NCI-H2081 treated with DMSO at 0.1 percent for 48 hours (cell line): ENCODE measurements at places on chromosomes 1 and 21.

- DNase-seq = no peak
These were observed 21.3 kb downstream of the UROD start for GRCh38 chr1:45033356-45033755.

GRCh38 chr21:44267655-44268142 lies 6.0 kb upstream of the DNMT3L start:
- DNase-seq = no peak

- no peak for DNase-seq
These were observed 10.1 kb downstream of the C1orf174 start for GRCh38 chr1:3889936-3890335.

DNA sequence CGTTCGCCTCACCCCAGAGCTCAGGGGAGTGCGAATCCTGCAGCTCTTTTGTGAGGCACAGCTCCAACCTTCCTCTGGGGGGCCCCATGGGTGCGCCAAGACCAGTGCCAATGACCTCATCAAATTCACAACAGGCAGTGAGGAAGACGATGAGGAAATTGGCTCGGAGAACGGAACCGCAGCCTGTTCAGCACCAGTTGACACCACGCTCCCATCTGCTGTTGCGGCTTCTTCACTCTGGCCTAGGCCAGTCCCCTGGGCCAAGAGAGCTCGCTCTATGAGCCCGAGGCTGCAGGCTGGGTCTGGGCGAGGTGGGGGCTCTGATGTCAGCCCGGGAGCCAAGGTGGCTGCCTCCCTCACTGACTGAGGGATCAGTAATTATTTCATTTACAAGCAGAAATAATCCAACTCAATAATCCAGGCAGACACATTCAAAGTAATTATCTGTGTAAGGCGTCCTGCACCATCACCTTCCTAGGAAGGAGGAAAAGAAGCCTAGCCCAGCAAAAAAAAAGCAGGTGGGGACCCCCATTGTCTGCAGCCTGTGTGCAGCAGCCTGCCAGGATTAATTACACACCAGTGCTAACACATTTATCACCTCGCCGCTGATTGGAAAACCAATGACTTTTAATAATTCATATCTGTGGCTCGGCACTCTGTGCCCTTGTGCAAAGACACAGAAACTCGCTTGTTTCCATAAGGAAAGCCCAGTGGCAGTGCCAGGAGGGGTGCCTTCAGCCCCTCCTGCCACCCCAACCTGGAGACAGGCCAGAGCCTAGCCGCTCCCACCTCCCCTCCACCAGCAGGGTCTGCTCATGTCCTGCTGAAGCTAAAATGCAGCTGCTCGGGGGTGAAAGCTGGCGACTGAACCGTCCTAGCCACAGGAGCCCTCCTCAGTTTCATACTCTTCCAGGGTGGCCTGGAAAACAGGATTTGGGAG lies 1.9 kb downstream of the PLEKHA6 start:
- DNase-seq = no peak

DNA sequence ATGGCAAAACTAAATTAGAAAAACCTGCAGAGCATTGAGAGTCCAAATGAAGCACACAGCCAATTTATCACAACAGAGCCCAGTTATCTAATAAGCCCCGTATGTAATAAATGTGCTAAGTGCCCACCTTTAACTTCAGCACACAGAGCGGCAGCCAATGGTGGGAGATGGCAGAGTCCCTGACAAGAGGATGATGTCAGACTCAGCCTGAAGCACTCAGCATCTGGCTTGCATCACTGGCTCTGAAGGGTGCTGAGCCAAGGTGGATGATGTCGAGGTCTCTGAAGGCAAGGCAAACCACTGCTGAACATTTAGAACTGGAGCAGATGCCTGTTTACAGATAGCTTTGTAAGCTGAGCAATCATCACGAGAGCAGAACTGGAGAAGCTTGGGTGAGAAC lies 118.3 kb downstream of the NUF2 start:
- no peak for DNase-seq

- no peak for DNase-seq
These were observed 81.8 kb downstream of the CDC7 start for GRCh38 chr1:91582431-91582921.

DNA sequence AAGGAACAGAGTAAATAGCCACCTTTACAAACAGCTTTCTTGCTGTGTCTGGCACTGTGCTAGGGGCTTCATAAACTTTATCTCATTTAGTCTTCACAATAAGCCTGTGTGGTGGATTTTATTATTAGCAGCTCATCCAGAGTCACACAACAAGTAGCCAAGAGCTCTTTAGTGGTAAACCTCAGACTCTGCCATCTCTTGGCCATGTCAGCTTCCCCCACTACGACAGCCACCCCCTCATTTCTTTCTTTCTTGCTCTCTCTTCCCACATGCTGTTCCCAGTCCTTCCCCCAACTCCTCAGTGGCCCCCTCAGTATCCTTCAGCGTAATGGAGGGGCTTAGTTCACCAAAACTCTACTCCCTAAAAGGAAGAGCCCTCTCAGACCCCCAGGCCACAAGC lies 1.2 kb upstream of the ZNF683 start:
- DNase-seq = no peak

GRCh38 chr1:241638099-241638682 lies 2.0 kb downstream of the CHML start:
- DNase-seq = no peak

GRCh38 chr1:9724706-9725476 lies 73.4 kb downstream of the PIK3CD start:
- DNase-seq = no peak

DNA sequence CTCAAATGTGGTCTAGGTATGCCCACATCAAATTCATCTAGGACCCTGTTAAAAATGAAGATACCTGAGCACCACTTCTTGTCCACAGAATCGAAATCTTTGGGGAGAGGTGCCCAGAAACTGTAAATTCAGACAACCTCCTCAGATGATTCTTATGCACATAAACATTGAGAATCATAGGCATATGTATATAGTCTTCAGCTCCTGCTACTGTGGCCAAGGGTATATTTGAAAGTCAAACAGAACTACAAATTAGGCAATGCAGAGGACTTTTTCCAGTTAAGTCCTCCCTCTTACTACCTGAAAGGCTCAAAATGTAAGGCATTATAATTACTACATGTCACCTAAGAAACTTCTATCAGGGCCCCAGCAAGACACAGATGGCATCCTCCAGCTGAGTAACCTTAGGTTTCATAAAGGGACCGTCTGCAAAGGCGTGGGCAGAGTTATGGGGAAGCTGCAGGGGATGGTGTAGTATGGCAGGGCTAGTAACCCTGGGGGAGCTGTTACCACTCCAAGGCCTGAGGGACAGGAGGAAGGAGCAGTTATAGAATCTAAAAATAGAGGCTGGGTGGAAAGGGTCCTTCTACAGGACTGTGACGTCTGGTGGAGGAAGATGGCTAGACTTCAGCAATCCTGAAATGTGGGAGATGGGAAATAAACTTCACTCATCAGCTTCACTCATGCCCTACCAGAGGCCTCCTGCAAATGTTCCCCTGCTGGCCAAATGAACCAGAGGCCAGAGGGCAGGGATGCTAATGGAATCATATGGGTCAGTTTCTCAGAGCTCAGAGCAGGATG lies 46.3 kb downstream of the DAB1 start:
- no peak for DNase-seq

GRCh38 chr1:116377541-116378529 lies 4.8 kb downstream of the ATP1A1 start:
- no peak for DNase-seq

DNA sequence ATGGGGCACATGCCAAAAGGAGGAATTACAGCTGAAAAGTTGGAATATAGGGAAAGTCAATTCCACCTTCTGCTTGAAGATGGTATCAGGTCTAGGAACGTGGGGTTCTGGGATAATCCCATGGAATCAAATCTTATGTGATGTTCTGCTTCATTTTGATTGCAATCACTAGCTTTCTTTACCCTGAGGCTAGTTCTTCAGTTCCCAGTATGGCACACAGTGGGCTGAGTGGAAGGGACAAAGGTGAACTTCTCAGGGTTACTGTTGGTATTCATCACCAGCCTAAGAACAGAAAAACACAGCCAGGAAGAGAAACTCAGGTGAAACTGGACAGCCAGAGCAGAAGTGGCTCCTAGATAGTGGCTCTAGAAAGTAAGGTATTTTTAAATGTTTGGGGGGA lies 117.8 kb downstream of the TNFSF18 start:
- no peak for DNase-seq

DNA sequence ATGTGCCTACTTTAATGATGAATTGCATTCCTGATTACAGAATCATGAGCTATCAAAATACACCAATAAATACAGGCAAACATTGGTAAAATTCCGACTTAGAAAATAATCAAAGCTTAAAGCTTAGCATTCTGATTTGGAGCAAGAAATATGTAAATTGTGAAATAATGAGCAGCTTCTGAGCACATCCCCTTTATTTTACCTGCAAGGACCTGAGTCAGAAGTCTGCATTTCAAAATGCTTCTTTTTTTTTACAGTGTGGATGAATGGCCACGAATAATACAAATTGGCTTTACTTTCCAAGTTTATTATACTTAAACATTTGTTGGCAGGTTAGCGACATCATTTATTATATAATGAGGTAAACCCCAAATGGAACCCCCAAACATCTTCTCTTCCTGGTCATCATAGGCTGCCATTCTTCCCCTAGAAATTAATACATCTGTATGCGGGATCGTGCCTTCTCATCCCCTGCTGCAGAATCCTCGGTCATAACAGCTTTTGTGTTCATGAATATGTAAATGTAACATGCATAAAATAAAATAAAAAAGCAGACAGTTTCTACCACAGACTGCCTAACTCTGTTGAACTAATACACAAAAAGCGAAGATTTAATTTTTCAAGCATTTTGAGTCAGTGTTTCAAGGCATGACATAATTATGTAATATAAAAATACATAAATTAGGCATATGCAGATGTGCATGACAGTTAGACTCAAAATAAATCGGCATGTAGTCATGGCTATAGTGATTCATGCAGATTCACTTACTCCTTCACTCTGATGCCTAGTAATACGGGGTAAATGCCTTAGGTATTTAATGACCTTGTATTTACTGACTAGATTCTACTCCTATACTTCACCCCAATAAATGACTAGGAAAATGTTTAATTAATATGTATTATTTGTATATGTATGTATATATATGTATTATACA lies 339.7 kb downstream of the USP25 start:
- DNase-seq = no peak

- DNase-seq = no peak
These were observed 9.7 kb upstream of the IFI16 start for GRCh38 chr1:159000070-159000409.

DNA sequence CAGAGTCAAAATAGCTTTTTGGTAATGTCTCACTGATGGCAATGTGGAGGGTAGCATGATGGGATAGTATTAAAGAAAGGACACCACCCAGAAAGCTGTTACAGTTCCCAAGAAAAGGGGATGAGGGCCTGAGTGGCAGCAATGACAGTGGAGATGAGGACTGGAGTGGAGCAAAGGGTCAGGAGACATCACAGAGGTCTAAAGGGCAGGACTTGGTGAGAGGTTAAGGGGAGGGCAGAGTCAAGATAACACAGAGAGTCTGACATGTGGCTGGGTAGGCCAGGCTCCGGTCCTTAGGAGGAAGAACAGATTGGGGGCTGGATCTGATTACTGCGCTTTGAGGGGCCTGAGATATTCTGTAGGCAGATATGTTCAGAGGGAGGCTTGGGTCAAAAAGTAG lies 19.3 kb downstream of the ELF3 start:
- no peak for DNase-seq

- DNase-seq = no peak
These were observed 2.1 kb downstream of the EVA1B start for GRCh38 chr1:36321119-36321951.

DNA sequence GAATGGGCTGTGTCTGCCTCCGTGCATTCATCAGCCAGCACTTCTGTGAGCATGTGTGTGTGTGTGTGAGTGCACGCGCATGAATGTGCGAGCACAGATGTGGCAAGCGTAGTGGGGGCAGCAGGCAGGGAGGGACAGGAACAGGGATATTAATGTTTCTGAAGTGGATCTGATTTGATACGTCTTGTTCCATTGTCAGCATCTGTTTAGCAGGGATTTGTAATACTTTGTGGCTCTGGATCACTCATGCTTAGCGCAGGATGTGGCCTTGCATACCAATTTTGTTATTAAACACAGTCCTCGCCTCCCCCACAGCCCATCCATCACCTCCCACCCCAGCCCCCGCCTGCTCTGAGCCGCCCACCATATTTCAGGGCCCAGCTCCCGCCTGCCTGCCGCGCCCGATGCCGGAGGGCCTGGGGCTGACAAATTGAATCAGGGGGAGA lies 52.4 kb downstream of the TMEM53 start:
- DNase-seq = no peak

- no peak for DNase-seq
These were observed 41.7 kb upstream of the ZNF326 start for GRCh38 chr1:89953131-89953626.

DNA sequence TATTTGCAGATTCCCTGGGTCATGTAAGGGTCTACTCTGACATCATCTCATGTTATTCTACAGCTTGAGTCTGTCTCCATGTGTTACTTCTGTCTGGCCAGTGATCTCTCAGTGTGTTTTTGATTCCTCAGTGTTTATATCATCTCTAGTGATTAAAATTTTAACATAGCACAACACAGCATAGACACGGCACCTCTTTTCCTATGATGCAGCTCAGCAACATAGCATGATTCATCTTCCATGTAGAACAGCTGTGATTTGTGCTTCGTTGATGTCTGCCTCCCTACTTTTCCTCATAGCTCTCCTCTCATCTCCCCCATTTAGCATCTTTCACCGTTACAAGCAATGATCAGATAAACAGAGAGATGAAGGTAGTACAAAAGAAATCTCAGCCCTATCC lies 163.9 kb upstream of the DPT start:
- no peak for DNase-seq

GRCh38 chr1:30852026-30852425 lies 56.5 kb downstream of the SDC3 start:
- DNase-seq = no peak

GRCh38 chr1:11406845-11407244 lies 72.1 kb upstream of the DISP3 start:
- no peak for DNase-seq

- DNase-seq = no peak
These were observed 12.0 kb downstream of the MDM4 start for GRCh38 chr1:204528241-204528640.

- no peak for DNase-seq
These were observed 975.7 kb upstream of the ADGRL4 start for GRCh38 chr1:79982211-79982610.

GRCh38 chr1:107677697-107678096 lies 287.3 kb downstream of the VAV3 start:
- no peak for DNase-seq
